NCI-H82 (cell line): ENCODE measurements at places on chromosomes 4 and X.
A peak's percentile ranks its signal among the peaks of the same experiment; 100 is the strongest.

DNA sequence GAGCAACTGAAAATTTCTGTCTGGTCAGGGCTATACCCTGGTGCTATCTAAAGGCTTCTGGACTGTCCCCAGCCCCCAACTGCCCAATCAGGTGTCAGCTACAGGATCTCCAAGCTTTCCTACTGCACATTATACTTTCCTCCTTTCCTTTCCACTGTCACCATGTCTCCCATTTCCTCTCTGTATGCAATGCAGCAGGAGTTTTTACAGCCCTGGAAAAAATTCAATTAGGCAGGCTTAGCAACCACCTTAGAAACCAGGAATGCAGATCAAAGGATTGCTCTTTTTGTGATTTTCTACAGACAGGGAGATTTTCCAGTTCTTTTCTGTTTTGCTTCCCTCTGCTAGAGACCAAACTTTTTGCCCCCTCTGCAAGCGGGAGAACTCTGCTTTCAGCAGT lies 6.0 kb upstream of the NAF1 start:
- no peak for DNase-seq

- no peak for DNase-seq
Measured at GRCh38 chrX:482702-483203, 96.0 kb upstream of the PPP2R3B start.

- DNase-seq: no peak
Measured at GRCh38 chr4:160180211-160180610, 1077.3 kb downstream of the RAPGEF2 start.

GRCh38 chr4:54852054-54852453 lies 194.3 kb downstream of the KIT start:
- DNase-seq: no peak

- no peak for DNase-seq
Measured at GRCh38 chr4:168411318-168412150, 68.8 kb downstream of the DDX60L start.

DNA sequence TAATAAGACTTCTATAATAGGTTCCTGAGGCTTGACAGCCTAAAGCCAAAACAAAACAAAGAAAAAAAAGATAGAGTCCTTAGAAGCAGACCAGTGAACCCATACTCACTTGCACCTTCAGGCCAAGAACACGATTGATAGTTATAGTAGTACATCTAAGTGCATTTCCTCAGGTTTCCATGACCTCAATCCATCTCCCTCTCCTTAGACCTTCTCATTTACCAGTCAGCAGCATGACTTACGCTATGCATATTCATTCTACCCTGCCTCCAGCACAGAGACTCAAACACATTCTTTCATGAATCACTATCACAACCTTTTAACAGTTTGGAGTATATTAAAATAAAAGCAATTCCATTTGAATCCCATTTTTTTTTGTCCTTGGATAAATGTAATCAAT lies 855.6 kb downstream of the CCSER1 start:
- no peak for DNase-seq

GRCh38 chr4:137124278-137124932 lies 407.9 kb downstream of the PCDH18 start:
- DNase-seq: peak; percentile 77

GRCh38 chrX:70421618-70422017 lies 1.5 kb upstream of the GDPD2 start:
- peak; percentile 20 for DNase-seq

- peak; percentile 13 for DNase-seq
Measured at GRCh38 chr4:39446483-39446841, 12.3 kb downstream of the RPL9 start.

- no peak for DNase-seq
Measured at GRCh38 chrX:77953708-77954107, 15.7 kb downstream of the PGAM4 start.
